Skin of body (tissue), 3 donors: ENCODE measurements at places on chromosomes 7 and 10. TPM values are rescaled to one million over a fixed set of nuclear protein-coding genes. Genes with fewer than 3 reads are reported as not detected.

CPXM2 gene
- 4.9 TPM for total RNA-seq

CUZD1 gene
- total RNA-seq, result 0.59 TPM

GRCh38 chr7:43569424-43569823 lies 13.5 kb upstream of the STK17A start:
- DNase-seq, result no peak

GRCh38 chr7:47932016-47932415 lies 16.2 kb downstream of the PKD1L1 start:
- no peak for DNase-seq

- DNase-seq, result peak; percentile 70
Measured at GRCh38 chr7:42380401-42380800, 143.4 kb upstream of the GLI3 start.

DNA sequence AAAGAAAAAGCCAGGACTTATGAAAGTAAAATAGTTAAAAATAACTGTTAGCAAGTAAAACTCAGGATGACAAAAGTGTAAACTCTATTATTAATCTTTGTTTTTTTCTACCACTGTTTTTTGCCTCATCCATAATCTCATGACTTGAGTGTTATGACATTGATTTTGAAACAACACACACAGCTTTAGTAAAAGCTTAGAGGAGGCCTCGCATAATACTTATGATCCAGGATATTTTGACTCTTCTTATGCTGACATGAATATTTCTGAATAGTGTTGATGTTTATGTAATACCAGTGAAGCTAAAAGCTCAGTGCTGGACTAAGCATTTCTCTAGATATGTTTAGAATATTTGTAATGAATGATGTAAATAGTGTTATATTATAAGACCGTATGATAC lies 10.5 kb downstream of the KAT6B start:
- DNase-seq, result no peak

DNA sequence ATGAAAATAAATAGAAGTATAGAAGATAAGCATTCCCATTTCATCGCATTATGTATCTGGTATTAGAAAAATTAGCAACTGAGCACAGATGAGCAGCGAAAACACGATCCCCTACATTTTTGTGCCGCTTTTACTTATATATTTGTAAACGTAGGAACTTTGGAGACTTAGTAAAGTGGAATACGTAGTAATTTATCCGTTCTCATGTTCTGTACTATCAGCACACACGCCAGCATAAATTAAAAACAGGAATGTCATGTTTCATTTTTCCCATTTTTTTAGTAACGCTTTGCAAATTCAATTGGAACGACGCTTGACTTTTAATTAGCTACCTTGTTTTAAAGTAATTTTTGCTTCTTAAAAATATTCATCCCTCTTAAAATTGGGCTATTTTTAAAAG lies 2.4 kb downstream of the ZNRF2 start:
- DNase-seq, result no peak
